Stimulated activated CD4-positive, alpha-beta T cell treated with anti-CD3 and anti-CD28 coated beads, Interleukin-15, amount 100 ng/mL, for 1 hour (primary cell): ENCODE measurements at places on chromosomes 12 and 14.

DNA sequence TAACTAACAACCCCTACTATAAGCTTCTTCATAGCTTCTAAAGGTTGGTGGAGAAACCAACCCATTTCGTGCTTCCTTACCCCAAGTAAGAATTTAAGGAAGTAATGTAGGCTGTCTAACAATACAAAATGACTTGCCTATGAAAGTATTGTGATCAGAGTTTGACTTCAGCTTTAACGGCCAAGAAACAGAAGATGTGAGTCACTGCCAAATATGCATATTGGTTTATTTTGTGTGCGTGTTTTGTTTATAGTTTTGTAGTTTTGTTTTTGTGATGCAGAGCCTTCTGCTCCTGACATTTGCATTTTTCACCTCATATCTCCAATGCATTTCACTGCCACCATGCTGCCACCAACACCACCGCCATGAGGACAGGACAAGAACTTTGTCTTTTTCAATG, 146.0 kb downstream of the FBXL14 start:
- DNase-seq = no peak

DNA sequence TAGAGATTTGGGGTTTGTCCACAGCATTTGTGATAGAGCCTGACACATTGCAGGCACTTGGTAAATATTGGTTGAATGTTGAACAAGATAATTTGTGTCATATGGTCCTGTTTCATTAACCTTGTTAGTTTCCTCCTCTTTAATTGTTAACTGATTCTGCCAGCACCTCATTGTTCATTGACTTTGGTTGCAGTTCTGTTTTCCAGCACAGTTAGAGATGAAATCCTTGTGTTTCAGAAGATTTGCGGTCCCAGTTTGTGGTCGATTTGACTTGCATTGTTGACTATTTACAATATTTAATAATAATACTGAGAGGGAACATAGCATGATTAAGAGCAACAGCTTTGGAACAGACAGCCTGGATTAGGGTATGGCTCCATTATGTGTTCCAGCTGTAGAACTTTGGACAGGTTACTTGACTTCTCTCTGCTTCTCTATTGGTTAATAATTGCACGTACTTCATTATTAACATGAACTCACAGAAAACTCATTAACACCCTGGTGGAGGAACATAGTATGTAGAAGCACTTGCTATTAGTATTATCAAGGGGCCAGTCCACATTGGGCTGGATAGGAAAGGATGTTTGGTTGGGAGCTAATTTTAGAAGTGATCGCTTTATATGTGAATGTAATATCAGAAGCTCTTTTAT, 8.7 kb downstream of the DRAM1 start:
- DNase-seq = no peak

DNA sequence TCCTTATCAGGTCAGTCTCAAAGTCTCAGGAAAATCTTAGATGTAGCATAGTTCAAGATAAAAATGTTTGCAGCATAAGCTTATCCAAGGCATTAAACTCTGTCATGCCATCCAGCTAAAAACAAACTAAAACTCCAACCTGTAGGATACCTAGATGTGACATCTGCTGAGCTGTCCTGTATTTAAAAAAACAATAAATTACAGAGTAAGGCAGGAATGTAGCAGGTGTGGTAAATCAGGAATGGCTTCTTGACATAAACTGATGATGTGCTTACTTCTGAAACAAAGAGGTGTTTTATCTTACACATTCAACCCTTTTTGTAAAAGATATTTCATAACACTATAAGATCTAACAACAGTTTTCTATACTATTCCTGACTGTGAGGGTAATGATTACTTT, 30.6 kb upstream of the DLGAP5 start:
- DNase-seq = no peak

DNA sequence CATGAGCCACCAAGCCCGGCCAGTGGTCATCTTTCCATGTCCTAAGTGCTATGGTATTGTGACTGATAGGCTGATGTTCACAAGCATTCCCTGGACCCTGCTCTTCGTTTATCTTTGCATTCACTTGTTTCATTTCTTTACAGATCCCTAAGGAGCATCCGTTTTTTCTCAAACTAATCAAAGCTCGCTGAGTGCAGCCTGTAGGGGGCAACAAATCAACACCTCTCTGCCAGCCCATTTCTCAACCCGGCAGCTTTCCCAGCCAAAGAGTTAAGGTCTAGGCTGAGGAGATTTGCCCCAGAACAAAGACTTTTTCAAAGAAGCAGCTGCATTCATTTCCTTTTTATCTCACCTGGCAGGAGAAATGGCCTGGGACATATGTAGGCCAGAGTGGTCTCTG, 12.1 kb downstream of the SIRT4 start:
- DNase-seq = no peak

DNA sequence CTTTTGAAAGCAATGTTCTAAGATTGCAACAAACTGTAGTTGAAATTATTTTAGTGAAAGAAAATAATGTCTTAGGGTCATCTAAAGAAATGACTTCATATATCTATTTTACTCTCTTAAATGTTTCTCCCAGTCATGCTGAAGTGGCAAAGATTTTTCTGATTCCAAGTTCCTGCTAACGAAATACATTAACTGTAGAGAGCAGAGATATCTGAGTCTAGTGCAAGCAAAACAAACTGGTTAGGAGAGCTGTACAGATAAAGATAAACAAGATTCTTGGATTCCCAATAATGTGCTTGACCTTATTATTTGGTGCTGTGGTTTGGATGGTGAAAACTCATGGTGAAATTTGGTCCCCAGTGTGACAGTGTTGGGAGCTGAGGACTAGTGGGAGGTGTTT, 199.9 kb upstream of the PWP1 start:
- no peak for DNase-seq

DNA sequence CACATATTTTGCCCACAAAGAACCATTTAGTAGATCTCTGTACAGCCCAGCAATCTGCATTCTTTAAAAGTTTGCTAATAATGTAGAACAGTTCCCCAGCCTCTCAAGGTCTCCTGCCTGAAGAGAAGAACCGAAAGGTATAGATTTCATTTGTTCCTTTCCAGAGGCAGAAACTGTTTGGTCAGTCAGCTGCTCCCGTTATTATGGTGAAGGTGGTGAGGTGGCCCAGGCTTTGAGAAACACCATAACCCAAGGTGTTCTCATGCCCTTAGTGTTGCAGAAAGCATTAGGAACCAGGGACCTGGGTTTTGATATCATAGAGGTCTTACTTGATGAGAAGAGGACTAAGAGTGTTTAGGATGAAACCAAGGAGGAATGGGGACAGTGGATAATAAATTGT, 65.3 kb downstream of the SUSD6 start:
- DNase-seq = no peak

DNA sequence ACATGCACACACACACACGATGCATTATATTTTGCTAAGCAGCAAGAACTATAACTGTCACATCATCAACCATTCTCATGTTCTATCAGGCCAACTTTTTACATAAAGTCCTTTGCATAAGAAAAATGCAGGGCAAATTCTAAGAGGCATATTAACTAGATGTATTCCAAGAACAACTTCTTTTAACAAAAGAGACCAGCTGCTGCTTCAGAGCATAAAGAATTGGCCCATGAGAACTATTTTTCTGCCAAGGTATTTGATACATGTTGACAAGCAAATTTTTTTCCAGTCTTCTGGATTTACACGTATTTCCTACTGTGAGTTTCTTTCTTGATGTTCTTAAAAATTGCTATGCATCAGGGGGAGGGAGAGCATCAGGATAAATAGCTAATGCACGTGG, 27.2 kb downstream of the GLT8D2 start:
- DNase-seq = no peak

- no peak for DNase-seq
Measured at GRCh38 chr14:95299271-95299670, 20.4 kb downstream of the CLMN start.

DNA sequence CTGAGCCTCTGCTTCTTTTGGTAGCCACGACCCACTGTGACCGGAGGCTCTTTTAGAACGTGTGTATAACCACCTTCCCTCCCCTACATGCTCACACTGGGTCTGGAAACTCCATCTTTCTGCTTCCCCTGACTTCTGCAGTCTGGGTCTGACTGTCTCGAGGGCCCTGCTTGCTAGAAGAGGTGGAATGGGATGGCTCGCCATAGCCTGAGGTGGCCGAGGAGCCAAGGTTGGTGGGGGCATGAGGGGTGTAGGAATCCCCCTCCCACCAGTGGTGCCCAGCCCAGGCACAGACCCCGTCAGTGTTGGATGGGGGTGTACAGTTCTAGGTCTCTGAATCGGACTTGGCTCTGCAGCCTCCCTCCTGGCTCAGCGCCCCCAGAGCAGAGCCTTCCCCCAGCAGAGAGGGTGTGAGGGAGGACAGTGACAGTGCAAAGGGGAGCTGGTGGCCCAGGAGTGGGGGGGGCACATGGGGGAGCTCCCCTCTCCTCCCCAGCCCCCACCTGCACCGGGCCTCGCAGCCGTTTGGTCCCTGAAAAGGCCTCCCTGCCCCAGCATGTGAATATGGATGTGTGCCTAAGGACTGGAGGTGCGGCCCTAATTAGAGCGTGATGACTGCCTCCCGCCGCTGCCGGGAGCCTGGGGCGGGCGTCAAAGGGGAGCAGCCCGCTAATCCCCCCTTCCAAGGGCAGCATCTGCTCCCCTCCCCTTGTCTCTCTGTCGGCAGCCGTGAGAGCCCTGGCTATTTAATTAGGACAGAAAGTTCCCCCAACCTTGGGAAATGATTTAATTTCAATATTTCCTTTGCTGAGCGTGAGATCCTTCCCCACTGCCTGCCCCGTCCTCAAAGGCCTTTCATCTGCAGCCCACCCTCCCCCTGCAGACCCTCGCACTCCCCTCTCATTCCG, 196.2 kb upstream of the C14orf180 start:
- DNase-seq = no peak

DNA sequence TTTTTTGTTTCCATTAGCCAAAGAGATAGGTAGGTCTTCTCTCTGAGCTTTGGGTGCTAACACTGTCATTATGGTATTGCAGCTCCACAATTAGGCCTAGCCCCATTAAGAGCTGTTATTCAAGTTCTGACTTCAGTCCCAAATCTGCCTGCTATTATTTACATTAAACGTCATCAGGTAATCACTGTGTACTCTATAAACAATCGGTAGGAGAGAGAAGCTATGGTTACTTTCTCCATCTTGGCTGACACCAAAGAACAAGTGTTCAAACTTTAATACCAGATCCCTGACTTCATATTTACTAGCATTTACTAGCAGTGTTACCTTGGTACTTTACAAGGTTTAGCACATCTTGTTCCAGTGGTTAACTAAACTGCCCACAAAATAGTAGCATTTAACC, 305.1 kb upstream of the GARIN2 start:
- no peak for DNase-seq

DNA sequence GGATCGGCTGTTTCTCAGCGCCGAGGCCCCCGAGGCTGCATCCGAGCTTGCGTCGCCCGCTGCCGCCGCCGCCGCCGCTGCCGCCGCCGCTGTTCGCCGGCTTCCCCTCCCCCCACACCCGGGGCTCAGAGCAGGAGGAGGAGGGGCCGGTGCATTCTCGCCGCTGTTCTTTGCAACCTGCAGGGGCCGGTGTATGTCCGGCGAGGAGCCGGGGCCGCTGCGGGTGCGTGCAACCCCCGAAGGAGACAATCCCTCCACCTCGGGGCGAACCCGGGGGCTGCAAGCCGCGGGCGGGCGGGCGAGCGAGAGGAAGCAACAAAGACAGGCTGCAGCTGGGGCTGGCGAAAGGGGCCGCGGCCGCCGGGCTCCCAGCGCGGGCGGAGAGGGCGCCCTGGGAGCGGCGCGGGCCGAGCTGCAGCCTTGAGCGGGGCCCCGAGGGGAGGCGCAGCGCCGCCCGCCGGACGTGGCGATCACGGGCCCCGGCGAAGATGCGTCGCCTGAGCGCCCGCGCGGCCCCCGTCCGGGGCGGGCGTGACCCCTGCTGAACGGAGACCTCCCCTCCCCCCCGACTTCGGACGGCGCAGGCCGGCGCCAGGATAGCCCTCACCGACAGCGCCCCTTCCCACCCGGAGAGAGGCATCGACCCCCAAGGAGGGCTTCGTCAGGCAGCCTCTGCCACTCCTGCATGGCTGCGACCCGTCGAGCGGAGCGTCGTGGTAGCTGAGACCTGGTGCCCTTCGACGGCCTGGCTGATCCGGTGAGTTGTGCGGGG, 702 bp downstream of the FAM222A start:
- DNase-seq = peak; percentile 29

DNA sequence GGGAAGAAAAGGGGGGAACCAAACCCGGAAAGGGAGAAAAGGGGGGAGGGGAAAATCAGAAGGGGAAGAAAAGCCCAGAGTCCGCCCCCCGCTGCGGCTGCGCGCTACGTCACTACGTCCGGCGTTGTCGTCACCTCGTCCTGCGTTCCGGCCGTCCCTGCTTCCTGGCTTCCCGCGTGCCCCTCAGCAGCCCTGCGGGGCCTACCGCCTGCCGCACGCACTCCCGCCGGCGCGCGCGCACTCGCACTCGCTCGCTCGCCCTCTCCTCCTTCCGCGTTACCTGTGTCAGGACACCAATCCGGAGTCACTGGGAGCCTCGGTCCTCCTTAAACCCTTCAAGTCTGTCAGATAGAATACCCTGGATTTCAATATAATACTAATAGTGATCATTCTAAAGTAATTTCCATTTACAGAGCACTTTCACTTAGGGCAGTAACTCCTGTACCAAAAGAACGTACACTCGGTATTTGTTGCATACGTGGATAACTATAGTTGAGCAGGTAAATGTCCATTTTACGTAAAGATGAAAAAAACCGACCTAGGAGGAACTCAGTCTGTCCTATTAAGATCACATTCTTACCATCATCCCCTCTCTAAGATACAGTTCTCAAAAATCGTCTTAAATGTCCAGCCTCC, at the start of gene R3HDM2:
Gene R3HDM2 (minus strand): TSS at position 113 of the 636 bp plus-strand sequence. CDS start 120,615 bp downstream, outside the sequence.
- peak; percentile 86 for DNase-seq

DNA sequence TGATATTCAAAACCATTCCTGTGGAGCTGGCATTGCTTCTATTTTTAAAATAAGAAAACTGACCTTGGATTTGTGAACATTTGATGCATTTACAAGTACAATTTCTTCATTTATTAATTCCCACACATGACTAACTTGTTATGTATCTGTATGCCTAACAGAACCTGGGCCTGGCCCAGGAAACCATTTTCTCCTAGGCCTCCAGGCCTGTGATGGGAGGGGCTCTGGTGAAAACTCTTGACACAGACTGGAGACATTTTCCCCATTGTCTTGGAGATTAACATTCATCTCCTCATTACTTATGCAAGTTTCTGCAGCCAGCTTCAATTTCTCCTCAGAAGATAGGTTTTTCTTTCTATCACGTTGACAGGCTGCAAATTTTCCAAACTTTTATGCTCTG, 42.0 kb downstream of the GLIPR1L2 start:
- no peak for DNase-seq

GRCh38 chr12:5377997-5378592, 53.8 kb upstream of the NTF3 start:
- no peak for DNase-seq
